Sigmoid colon (tissue), 7 donors: ENCODE measurements at places on chromosomes 1 and 21. TPM values are rescaled to one million over a fixed set of nuclear protein-coding genes. Genes with fewer than 3 reads are reported as not detected.

DNA sequence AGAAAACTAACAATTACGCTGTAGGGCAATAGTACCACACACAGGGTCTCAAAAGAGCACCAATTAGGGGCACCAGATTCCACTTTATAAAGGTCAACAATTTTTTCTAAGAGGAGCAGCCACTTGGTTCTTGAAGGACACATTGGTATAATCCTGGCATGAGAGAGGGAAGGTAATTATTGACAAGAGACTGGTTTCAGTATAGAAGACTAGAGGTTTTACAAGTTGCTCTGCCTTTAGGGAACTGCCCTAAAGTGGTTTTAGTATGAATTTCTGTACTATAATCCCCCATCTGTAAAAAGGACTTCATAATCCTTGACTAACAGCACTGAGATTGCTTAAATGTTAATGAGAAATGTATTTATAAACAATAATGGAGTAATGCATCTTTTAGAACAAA is 648.5 kb upstream of the PTBP2 start:
- no peak overlapping the region for H3K4me3 ChIP-seq
- H3K36me3 ChIP-seq: no peaks in the 10 kb centered on the region
- H3K27ac ChIP-seq: no peak overlapping the region
- peaks cover 7% of the 10 kb centered on the region for H3K4me1 ChIP-seq
- no peak for DNase-seq

DNA sequence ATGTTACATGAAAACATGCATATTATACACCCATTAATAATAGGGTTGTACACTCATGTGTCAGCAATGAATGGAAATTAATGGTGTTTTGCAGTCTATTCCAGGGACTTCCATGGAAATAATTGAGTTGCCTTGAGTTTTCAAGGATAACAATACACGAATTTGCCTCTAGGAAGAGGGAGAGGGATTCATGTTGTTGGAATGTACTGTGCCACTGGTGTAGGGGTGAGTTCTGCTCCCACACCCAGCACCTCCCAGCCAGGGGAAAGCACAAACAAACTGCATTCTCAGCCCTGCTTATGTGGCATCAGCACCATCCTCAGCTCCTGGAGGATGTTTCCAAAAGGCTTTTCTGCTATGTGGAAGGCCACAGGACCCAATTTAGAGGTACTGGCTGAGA is 57.8 kb downstream of the BCAR3 start:
- H3K27ac ChIP-seq: no peak overlapping the region
- H3K27me3 ChIP-seq: no peaks in the 10 kb centered on the region
- DNase-seq: no peak
- no peak overlapping the region for H3K4me3 ChIP-seq
- no peaks in the 10 kb centered on the region for H3K36me3 ChIP-seq

- H3K27me3 ChIP-seq: no peaks in the 10 kb centered on the region
- H3K27ac ChIP-seq: no peak overlapping the region
- DNase-seq: no peak
- H3K4me3 ChIP-seq: no peak overlapping the region
- H3K36me3 ChIP-seq: no peaks in the 10 kb centered on the region
Observed at GRCh38 chr1:230010603-230011332, 56.3 kb upstream of the GALNT2 start.

- no peaks in the 10 kb centered on the region for H3K36me3 ChIP-seq
- no peak for DNase-seq
- no peaks in the 10 kb centered on the region for H3K27me3 ChIP-seq
- no peak overlapping the region for H3K27ac ChIP-seq
- H3K4me1 ChIP-seq: no peaks in the 10 kb centered on the region
- no peak overlapping the region for H3K4me3 ChIP-seq
Observed at GRCh38 chr1:197042676-197043341, 24.3 kb downstream of the F13B start.

DNA sequence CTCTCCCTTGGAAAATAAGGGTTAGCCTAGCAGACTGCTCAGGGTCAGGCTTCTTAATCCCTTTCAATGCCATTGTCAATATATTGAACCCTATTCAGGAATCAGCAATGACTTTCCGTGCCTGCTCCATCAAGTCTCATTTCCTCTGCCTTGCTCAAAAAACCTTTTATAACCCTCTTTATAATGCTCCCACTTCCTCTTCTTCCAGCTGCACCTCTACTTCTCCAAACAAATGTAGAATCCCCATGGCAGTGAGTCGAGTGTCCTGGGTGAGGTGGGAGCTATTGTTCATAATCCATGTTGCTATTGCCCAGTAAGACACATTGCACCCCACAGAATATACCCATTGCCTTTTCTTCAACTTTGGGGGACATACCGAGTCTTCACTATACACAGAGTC is 58.6 kb downstream of the OLIG1 start:
- no peak overlapping the region for H3K27ac ChIP-seq
- H3K4me1 ChIP-seq: no peaks in the 10 kb centered on the region
- H3K4me3 ChIP-seq: no peak overlapping the region
- no peak for DNase-seq

GRCh38 chr1:229880271-229881170 is 186.5 kb upstream of the GALNT2 start:
- H3K36me3 ChIP-seq: no peaks in the 10 kb centered on the region
- H3K27ac ChIP-seq: no peak overlapping the region
- no peak overlapping the region for H3K4me3 ChIP-seq
- DNase-seq: no peak
- H3K4me1 ChIP-seq: peaks cover 15% of the 10 kb centered on the region

GRCh38 chr1:215458104-215458503 is 109.0 kb upstream of the KCTD3 start:
- H3K4me3 ChIP-seq: no peak overlapping the region
- H3K27ac ChIP-seq: no peak overlapping the region
- no peaks in the 10 kb centered on the region for H3K27me3 ChIP-seq
- no peak for DNase-seq

DNA sequence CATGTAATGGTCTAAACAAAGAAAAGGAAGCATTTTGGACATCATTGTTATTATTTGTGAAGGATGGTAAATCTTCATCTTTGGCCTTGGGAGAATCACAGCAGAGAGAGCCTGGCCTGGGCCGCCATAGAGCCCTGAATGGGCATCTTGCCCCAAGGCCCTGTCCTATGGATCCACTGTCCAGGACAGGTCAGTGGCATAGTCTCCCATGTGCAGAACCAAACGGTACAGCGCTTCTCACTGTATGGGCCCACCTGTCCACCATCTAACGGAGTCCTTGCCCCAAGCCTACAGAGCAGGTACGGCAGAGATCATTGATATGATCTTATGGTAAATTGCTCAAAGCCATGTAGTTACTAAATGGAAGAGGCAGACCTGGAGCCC is 185.7 kb downstream of the FOXD2 start:
- H3K27me3 ChIP-seq: no peaks in the 10 kb centered on the region
- H3K27ac ChIP-seq: no peak overlapping the region
- H3K4me3 ChIP-seq: no peak overlapping the region
- no peak for DNase-seq
- no peaks in the 10 kb centered on the region for H3K36me3 ChIP-seq

DNA sequence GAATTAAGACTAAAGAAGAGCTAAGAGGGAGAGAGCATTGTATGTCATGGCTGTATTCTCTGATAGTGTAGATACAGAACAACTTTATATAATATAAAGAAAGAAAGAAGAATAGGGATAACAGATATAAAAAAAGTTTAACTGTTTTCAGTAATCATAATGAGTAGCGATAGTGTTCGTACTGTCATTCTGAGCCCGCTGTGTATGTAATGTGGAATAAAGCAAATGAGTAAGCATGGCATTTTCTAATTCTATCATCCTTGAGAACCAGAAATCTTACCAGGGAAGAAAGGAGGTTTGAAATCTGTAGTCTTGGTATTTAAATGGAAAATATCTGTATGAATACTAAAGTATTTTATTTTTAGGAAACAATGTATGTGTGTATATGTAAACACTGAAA is 46.7 kb upstream of the SSX2IP start:
- H3K36me3 ChIP-seq: no peaks in the 10 kb centered on the region
- no peak overlapping the region for H3K4me3 ChIP-seq
- no peak overlapping the region for H3K27ac ChIP-seq
- H3K4me1 ChIP-seq: no peaks in the 10 kb centered on the region

DNA sequence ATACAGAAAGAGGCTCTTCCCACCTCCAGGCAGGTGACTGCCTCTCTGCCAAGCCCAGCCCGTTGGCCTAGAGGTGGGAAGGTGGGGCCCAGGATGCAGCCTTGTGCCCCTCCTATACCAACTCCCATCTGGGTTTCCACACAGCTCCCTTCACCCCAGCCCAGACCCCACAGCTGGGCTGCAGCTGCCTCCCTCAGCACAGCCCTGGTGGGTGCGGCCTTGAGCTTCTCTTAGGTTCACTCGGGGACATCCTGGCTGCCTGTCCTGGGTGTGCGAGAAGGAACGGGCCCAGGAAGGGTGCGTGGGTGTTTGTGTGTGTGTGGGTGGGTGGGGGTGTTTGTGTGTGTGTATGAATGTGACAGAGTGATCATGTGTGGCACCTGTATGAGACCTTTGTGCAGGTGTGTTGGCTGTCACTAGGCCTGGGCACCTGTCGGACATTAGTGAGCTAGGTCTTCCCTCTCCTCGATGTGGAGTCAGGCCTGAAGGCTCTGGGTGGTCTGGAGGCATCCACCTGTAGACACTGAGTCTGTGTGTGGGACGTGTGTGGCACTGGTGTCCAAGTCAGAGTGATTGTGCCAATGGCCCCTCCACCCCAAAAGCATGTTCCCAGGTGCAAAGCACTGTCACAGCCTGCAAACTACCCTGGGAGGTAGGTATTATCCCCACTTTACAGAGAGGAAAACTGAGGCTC is 30.7 kb downstream of the FOXO6 start:
- no peaks in the 10 kb centered on the region for H3K36me3 ChIP-seq
- no peak for DNase-seq
- peaks cover 17% of the 10 kb centered on the region for H3K4me1 ChIP-seq
- no peak overlapping the region for H3K27ac ChIP-seq
- H3K4me3 ChIP-seq: no peak overlapping the region

DNA sequence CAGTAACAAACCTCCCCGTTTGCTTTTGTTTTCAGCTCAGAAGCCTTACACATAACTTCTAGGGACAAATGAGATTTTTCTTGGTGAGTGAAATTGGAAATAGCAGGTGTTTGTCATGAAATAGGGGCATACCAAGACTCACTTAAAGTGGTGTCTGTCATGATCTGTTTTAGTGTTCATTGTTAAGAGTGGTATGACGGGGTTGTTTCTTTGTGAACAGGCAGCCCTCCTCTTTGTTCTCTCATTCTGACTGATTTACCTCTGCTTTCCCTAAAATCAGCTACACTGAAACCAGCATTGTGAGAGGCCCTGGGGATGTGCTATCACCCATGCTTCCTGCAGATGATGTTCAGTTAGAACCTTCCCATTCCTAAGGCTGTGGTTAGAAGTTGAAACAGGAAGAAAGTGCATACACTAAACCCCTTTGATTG is 2.5 kb upstream of the ERO1B start:
- H3K27me3 ChIP-seq: peaks cover 11% of the 10 kb centered on the region
- DNase-seq: no peak
- no peaks in the 10 kb centered on the region for H3K4me1 ChIP-seq
- H3K27ac ChIP-seq: no peak overlapping the region
- H3K4me3 ChIP-seq: no peak overlapping the region

- no peaks in the 10 kb centered on the region for H3K27me3 ChIP-seq
- no peak for DNase-seq
- no peak within 1 kb of the TSS for H3K4me3 ChIP-seq
- no peaks in the 10 kb centered on the region for H3K36me3 ChIP-seq
- no peaks in the 10 kb centered on the region for H3K4me1 ChIP-seq
Observed at GRCh38 chr1:153348511-153349362, at the start of gene PGLYRP4. Gene PGLYRP4, minus strand, starts transcription at chr1:153348841. Its CDS starts 909 bp downstream, at chr1:153347932.

- no peaks in the 10 kb centered on the region for H3K36me3 ChIP-seq
- peaks cover 28% of the 10 kb centered on the region for H3K4me1 ChIP-seq
- no peak overlapping the region for H3K27ac ChIP-seq
Observed at GRCh38 chr1:21284206-21285054, 5.8 kb downstream of the ECE1 start.

- H3K4me3 ChIP-seq: no peak overlapping the region
- H3K4me1 ChIP-seq: no peaks in the 10 kb centered on the region
- H3K27me3 ChIP-seq: no peaks in the 10 kb centered on the region
- peaks cover 10% of the 10 kb centered on the region for H3K36me3 ChIP-seq
- no peak for DNase-seq
Observed at GRCh38 chr1:25494952-25495351, 48.5 kb upstream of the LDLRAP1 start.

- no peaks in the 10 kb centered on the region for H3K27me3 ChIP-seq
- H3K4me1 ChIP-seq: no peaks in the 10 kb centered on the region
- H3K4me3 ChIP-seq: no peak overlapping the region
- no peak overlapping the region for H3K27ac ChIP-seq
Observed at GRCh38 chr21:17903029-17903806, 84.1 kb upstream of the C21orf91 start.

The NBPF20 gene
- 0.46 TPM for polyA plus RNA-seq

The ACTN2 gene
- polyA plus RNA-seq: 0.55 TPM

The SLC9C2 gene
- polyA plus RNA-seq: not detected

The MXRA8 gene
- 26.2 TPM for polyA plus RNA-seq

The UTS2 gene
- polyA plus RNA-seq: 7.2 TPM

The KIAA0040 gene
- 6.9 TPM for polyA plus RNA-seq

The UBASH3A gene
- not detected for polyA plus RNA-seq
